HFFc6 (cell line): ENCODE measurements at places on chromosomes 1 and 21.

DNA sequence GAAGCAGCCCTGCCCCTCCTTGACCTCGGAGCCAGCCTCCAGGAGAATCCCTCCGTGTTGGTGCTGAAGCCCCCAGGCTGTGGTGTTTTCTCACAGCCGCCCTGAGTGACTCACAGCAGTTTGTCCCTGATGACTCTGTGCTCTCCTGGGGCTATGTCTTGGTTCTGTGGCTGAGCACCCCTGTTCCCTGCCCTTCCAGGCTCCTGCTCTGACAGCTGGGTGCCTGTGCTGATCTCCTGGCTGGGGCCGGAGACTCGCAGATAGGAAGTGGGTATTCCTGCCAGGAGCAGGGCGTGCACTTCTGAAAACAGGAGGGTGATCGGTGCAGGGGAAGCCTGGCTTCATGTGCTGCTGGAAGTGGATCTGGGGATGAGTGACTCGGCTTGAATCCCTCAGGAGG lies 34.5 kb downstream of the POFUT2 start:
- peaks cover 4% of the 10 kb centered on the region; the same call in 1 of the 2 replicates for H3K36me3 ChIP-seq
- H3K4me3 ChIP-seq, result no peak overlapping the region
- H3K4me1 ChIP-seq, result peaks cover 21% of the 10 kb centered on the region
- no peak overlapping the region for H3K27ac ChIP-seq
- peaks cover 36% of the 10 kb centered on the region for H3K27me3 ChIP-seq
- DNase-seq, result peak; percentile 34

DNA sequence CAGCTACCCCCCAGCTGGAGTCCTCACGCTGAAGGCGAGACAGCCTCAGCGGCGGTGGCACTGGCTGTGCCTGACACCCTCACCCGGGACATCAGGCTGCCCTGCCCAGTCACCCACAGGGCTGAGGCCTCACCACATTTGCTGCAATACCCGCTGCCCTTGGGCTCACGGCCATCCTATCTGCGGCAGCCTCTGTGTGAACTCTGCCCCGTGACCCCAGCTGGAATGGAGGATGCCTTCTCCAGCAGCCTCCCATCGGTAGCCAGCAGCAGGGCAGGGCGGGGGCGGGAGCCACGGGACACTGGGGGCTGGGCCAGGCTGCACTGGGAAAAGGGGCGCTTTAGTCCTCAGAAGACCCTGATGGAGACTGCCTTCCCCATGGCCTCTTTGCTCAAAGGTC lies 112.4 kb upstream of the ZBTB40 start:
- H3K27ac ChIP-seq, result no peak overlapping the region
- H3K4me1 ChIP-seq, result peaks cover 7% of the 10 kb centered on the region
- H3K36me3 ChIP-seq, result no peaks in the 10 kb centered on the region
- no peak for DNase-seq

DNA sequence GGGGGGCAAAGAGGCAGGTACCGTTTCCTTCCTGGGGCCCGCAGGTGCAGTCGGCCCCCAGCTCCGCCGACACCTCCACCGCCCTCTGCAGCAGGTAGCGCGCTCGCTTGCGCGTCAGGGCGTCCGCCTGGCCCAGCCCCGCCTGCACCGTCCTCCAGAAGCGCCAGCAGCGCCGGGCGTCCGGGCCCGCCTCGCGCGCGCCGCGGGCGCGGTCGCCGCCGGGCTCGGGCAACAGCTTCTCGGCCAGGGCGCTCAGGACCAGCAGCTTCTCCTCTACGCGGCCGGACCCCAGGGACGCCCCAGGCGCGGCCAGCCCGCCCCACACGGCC lies 863 bp downstream of the TARBP1 start:
- peak overlapping the region; percentile 86 for H3K4me3 ChIP-seq
- DNase-seq, result peak; percentile 14
- peaks cover 36% of the 10 kb centered on the region for H3K4me1 ChIP-seq
- no peaks in the 10 kb centered on the region for H3K36me3 ChIP-seq

DNA sequence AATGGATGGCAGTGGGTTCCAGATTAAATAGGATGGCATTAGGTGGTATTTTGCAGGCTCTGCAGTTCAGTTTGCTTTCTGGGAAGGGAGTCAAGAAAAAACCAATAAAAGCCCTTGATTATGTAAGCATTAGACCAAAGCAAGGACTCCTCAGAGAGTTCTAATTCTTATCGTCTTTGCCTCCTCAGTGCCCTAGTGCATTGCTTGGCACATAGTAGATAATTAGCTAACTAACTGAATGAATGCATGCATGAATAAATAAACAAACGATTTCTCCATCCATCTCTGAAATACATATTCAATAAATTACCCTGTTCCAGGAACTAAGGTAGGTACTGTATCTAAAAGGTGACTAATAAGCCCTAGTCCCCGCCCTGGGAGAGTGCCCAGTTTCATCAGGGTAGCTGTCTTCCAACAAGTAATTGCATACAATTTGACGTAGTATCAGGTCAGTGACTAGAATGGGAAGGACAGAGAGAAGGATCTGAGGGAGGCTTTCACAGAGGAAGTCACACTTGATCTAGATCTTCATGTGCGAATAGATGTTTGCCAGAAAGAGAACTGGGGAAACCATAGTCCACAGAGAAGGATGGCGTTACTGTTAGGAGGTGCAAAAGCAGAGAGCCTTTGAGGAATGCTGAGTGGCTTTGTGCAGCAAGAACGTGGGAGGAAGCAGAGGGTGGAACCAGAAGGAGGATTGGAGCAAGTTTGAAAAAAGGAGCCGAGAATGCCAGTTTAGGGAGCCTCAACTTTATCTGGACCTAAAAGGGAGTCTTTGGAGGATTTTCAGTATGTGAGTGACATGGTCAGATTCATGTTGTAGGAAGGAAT lies 111.4 kb downstream of the TBX19 start:
- no peaks in the 10 kb centered on the region for H3K36me3 ChIP-seq
- DNase-seq, result no peak
- peaks cover 23% of the 10 kb centered on the region for H3K27me3 ChIP-seq
- H3K4me3 ChIP-seq, result no peak overlapping the region
- H3K4me1 ChIP-seq, result peaks cover 16% of the 10 kb centered on the region
